ENCODE measurements at places on chromosomes 12 and 14. TPM values are rescaled to one million over a fixed set of nuclear protein-coding genes. Genes with fewer than 3 reads are reported as not detected.

COX8C gene
- not detected for total RNA-seq

GRCh38 chr12:7154901-7155470, 24.8 kb downstream of the CLSTN3 start:
- no peak for DNase-seq

DNA sequence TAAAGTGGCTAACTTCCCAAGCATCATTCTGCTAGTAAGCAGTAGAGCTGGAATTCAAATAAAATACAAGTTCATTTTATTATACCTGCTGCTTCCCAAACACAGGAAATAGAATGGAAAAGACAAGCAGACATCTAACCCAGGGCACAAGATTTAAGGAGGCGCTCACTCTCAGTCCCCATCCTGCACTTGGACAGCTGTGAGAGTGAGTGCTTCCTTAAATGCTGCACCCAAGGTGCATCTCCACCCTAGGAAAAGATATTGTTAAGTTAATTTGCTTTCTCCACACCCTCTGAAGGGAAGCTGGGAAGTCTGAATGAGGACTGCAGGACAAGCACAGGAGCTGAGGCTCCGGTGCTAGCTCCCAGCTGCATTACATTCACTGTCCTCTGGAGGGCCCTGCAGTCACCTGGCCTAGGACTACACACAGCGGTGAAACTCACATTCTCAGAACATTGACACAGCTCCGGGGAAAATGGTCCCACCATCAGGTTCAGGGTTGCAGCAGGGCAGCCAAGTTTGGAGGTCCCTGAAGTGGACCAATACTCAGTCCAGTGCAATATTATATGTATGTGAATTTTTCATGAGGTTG, 14.2 kb downstream of the HEBP1 start:
- no peak for DNase-seq

DNA sequence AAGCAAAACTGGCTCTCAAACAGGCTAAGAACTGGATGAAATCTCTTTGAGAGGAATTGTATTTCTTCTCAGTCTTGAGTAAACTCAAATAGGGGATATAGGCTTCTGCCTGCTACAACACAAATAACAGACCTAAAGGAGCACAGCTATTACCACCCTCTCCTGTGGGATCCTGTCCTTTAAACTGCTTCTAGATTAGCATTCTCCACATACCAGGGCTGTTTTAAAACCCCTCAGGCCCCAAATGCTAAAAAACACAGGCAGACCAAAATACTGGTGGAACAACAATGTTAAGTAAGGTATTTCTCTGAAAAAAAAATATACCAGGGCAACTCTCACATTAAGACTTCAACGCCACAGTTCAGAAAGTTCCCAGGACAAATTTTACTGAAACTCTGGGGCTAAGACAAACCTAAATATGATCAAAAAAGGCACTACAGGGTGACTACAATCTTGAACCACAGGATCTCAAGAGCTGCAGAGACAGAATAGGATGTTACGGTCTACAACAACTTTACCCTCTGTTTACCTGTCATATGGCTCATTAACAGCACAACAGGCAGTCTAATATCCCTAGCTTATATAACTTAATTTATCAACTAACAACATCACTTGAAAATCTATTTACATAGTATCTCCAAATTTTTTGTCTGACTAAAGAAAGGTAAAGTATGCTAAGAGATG, 7.2 kb downstream of the CPNE8 start:
- no peak for DNase-seq

- peak; percentile 40 for DNase-seq
These were observed 15.5 kb downstream of the SLC25A29 start for GRCh38 chr14:100290607-100291304.

- no peak for DNase-seq
These were observed 319.4 kb upstream of the ATP2B1 start for GRCh38 chr12:90027889-90028634.

DNA sequence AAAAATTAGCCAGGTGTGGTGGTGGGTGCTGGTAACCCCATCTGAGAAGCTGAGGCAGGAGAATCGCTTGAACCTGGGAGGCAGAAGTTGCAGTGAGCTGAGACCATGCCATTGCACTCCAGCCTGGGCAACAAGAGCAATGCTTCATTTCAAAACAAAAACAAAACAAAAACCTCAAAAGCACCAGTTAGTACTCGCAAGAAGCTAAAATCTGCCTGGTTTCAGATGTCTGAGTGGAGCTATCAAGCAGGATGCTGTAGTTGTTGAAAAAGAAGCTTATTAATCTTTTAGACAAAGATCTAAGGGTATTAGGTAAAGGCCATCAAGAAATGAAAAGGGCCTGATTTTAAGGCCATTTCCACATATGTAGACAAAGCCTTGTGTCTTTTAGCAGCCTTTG, 50.9 kb downstream of the SUPT16H start:
- DNase-seq = no peak

GRCh38 chr12:19048943-19049342, 80.6 kb upstream of the PLEKHA5 start:
- DNase-seq = no peak

GRCh38 chr14:85252011-85252410, 277.9 kb upstream of the FLRT2 start:
- DNase-seq = no peak
